ENCODE measurements at places on chromosomes 4 and X.

- DNase-seq: no peak
These were observed 26.4 kb upstream of the FAM241A start for GRCh38 chr4:112118742-112119352.

DNA sequence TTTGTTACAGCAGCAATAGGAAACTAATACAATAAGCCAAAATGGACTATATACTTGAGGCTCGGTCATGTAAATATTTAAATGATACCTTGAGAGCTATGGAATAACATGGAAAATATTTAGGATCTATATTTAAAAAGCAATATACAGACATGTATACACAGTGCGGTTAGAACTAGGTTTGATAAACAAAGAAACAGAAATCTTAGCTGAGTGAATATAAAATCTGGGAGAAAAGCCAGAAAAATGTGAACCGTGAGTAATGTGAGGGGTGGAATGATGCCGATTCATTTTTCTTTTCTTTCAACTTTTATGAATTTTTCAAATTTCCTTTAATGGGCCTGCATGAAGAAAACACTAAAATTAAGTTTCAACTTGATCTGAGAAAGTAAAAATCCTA lies 104.1 kb downstream of the ATXN3L start:
- no peak for DNase-seq

DNA sequence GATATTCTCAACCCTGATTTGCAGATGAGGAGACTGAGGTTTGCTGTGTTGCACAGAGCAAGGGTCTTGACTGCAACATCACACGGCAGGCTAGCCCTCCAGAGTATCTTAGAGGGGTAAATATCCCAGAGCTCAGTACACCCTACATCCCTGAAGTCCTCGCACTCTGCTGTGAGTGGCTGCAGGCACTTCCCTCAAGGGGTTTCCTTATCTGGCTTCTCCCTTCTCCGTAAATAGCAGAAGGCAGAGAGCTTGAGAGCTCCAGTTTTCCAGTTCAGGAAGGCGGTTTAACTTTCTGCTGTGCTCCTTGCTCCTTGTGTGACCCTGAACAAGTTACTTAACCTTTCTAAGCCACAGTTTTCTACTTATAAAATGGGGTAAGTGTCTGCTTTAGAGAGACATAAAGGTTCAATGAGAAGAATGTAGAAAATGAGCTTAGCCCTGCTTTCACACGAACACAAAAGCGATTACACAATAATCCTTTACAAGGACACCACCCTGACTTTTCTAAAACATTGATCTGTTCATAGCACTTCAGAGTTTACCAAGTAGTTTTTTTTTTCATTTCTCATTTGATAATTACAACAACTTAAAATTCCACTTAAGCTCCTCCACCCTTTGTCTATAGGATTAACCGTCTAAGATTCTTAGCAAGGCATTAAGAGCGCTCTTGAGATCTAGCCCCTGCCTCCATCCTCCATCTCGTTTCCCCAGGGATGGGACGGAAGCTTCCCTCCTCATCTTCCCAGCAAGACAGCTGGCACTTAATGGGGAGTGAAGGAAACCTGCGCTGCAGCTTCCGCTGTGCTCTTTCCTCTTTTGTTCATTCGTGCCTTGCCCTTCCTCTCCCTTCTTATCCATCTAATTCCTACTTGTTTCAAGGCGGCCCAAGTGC lies 68.4 kb downstream of the TAPT1 start:
- no peak for DNase-seq

- DNase-seq: no peak
These were observed 197.6 kb upstream of the GYPA start for GRCh38 chr4:144338148-144338547.

DNA sequence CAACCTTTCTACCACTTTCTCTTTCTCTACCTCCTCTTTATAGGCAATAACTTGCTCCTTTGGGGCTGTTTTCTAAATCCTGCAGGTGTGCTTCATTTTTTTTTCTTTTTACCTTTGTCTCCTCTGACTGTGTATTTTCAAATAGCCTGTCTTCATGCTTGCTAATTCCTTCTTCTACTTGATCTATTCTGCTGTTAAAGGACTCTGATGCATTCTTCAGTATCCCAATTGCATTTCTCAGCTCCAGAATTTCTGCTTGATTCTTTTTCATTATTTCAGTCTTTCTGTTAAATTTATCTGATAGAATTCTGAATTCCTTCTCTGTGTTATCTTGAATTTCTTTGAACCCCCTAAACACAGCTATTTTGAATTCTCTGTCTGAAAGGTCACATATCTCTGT lies 67.7 kb upstream of the IL2 start:
- DNase-seq: no peak

DNA sequence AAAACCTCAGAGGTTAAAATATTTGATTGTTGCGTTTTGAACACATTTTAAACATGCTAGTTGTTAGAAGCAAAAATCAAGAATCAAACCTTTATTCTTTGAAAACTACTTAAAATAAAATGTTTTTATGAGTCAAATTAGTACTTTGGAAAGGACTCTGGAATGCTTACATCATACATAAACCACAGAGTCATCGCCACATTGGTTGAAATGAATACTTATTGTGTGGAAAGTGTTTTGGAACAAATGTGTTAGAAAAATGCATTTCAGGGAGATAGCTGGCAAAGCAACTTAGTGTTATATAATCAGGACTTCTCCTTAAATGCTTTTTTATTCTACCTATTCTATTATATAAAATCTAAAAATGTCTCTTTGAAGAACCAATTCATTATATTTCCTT lies 49.4 kb upstream of the CAMK2D start:
- no peak for DNase-seq

- peak; percentile 38 for DNase-seq
These were observed 58.4 kb upstream of the STS start for GRCh38 chrX:7088968-7089615.

DNA sequence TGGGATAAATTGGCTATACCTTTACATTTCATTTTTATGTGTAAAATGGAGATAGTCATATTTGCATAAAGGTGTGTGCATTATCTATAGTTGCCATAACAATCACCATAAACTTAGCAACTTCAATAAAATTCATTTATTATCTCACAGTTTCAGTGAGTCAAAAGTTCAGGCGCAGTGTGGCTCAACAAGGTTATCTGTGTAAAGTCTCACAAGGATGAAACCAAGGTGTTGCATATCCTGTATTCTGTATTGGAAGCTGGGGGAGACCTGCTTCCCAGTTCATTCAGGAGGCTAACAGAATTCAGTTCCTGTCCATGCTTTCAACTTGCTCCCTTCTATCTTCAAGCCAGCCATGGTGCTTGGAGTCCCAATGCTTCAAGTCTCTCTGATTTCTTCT lies 169.5 kb downstream of the KCTD8 start:
- DNase-seq: no peak

DNA sequence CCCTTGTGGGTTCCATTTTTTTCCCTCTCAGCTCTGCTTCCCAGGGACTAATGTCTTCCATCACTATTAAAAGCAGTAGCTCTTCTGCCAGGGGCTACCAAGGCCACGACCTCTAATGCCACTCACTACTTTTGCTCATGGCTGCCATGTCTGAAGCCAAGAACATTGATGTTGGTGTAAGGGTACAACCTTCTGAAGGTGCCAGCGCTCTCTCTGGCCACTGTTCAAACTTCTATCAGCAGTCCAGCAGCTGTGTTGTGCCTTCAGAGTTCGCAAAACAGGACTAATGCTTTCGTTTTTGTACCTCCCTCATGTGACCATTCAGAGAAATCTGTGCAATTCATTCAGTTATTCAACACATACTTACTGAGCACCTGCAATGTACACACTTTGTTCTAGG lies 121.5 kb upstream of the ENPEP start:
- no peak for DNase-seq

- DNase-seq: no peak
These were observed 62.9 kb upstream of the FRAS1 start for GRCh38 chr4:77994194-77994721.

- DNase-seq: no peak
These were observed 263.2 kb downstream of the TECRL start for GRCh38 chr4:64146030-64146429.

GRCh38 chr4:151228189-151229119 lies 48.5 kb upstream of the PRSS48 start:
- no peak for DNase-seq

- no peak for DNase-seq
These were observed 266.0 kb downstream of the DTHD1 start for GRCh38 chr4:36547383-36547782.

- DNase-seq: no peak
These were observed 6.4 kb downstream of the LAMTOR3 start for GRCh38 chr4:99887837-99888236.

DNA sequence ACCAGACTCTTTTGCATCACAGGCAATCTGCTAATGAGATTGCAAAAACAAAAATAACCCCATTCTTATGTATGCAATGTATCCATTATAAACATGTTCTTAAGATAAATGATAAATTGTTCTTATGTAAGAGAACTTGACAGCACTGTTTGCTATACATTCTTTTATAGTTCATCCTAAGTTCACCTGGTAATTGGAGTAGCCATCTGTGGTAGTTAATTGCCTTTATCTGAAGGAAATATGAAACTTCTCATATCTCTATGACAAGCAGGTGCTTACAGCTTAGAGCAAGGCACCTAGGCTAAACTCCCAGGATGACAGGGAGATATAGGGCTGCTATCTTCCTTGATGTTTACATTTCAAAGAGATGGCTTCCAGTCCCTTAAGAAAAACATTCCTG lies 21.3 kb upstream of the CLCN5 start:
- DNase-seq: no peak

GRCh38 chr4:97507587-97508245 lies 635.6 kb downstream of the STPG2 start:
- no peak for DNase-seq

DNA sequence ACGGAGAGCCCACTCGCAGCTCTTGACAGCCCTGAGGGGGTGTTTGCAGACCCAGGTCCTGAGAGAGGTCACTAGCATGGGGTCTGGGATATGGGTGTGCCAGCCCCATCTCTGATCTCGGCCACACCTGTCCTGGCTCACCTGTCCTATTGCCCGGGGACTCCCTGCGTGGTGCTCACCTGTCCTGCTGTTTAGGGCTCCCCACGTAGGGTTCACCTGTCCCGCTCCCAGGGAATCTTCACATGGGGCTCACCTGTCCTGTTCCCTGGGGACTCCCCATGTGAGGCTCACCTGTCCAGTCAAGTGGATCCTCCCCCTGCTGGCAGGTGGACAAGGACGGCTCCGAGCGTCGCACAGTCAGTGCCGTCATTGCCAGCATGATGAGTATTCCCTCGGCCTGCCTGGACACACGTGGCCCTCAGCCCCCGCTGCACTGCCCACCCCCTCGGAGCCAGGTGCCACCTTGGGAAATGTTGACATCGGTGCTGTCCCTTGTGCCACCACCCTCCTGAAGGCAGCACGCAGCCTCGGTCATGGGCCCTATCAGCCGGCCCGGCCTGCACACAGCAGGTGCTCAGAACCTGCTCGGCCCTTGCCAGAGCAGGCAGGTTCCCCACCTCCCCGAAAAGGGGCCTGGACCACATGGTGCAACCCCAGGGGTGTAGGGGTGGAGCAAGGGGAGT lies 6.3 kb downstream of the SLC49A3 start:
- DNase-seq: no peak

DNA sequence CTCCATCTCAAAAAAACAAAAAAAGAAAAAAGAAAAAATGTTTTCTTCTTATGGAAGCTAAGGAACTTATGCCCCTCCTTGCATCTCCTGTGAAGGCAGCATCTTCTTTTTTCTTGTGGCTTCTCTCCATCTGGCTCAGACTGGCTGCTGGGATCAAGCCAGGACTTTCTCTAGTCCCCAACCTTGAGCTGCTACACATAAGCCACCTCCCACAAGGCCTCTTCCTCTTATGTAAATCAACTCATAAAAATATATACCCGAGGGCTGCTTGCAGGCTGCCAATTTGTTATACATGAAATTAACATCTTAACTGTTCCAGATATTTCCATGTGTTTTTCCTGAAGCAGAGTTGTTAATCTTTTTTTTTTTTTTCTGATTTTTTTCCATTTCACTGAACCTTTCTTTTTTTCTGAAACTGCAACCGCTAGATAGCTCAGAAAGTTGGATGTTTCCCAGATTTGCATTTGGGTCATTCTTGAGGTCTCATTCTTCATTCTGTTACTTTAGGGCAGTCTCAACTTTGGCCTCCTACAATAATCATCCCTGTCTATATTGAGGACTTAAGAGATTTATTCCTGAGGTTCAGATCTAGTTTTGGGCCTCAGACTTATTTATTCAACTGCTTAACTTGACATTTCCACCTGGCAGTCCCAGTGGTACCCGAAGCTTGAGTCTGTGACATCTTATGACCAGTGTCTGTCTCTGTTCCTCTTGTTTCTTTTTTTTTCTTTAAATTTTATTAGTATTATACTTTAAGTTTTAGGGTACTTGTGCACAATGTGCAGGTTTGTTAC lies 10.3 kb downstream of the SNX25 start:
- no peak for DNase-seq

DNA sequence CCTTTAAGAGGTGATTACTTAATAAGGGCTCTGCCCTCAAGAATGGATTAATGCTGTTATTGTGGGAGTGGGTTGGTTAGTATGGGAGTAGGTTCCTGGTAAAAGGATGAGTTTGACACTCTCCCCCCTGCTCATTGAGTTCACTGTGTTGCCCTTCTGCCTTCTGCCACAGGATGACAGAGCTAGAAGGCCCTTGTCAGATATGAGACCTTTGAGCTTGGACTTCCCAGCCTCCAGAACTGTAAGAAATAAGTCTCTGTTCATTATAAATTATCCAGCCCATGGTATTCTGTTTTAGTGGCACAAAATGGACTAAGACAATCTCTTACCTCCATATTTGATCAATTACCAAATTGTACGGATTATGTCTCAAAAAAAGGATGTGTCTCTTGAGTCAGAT lies 114.3 kb upstream of the NAP1L5 start:
- no peak for DNase-seq

GRCh38 chr4:2494992-2495391 lies 26.1 kb downstream of the RNF4 start:
- DNase-seq: no peak

GRCh38 chr4:1060621-1061020 lies 49.2 kb downstream of the FGFRL1 start:
- DNase-seq: no peak

- DNase-seq: no peak
These were observed 82.3 kb downstream of the NEK1 start for GRCh38 chr4:169530048-169530447.

DNA sequence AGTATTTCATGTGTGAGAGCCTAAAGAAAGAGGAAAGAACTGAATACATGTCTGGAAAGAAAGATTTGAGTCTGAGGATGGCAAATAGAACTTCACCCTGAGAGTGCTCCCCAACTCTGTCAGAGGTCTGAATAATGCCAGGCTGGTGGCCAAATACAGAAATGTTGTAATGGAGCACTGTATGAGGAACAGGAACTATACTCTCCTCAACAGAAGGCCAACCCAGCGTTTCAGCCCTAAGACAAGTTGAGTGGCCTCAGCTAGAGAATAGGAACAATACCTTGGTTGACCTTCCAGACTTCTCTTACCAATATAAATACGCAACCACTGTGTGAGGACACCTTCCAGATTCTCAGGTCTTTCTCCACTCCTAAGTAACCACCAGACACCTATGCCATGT lies 94.5 kb upstream of the STIM2 start:
- DNase-seq: no peak

- DNase-seq: no peak
These were observed 773 bp downstream of the SNCA start for GRCh38 chr4:89836031-89836745.

GRCh38 chrX:15943391-15943790 lies 88.8 kb upstream of the AP1S2 start:
- no peak for DNase-seq

- peak; percentile 21 for DNase-seq
These were observed 778 bp downstream of the CASP3 start for GRCh38 chr4:184648313-184649025.
